ENCODE measurements at places on chromosomes 3 and 15. TPM values are rescaled to one million over a fixed set of nuclear protein-coding genes. Genes with fewer than 3 reads are reported as not detected.

The UBAP1L gene
- 2.8 TPM for total RNA-seq

The ZSCAN2 gene
- 10.1 TPM for total RNA-seq

The LTK gene
- under 0.01 TPM for total RNA-seq

The HCLS1 gene
- 6.5 TPM for total RNA-seq
